ENCODE measurements at places on chromosomes 7 and 10.

GRCh38 chr10:124294811-124295770, 123.6 kb downstream of the OAT start:
- DNase-seq = no peak

DNA sequence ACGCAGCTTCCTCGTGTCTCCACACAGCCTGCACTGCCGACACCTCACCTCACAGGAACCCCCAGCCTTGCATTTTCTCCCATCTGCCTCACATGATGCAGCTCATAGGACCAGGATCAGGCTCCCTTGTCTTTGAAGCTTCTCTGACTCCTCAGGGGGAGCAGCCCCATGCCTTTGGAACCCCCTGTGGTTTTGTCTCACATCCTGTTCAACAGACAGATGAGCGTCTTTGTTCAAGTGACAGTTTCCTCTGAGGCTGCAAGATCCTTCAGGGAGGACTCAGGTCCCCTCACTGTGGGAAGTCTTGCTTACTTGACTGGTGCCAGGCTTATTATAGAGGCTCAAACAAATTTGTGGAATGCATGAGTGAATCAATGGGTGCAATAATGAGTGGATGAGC, 667.1 kb downstream of the INHBA start:
- DNase-seq = no peak

- peak; percentile 3 for DNase-seq
Observed at GRCh38 chr10:125868372-125868975, 12.6 kb downstream of the DHX32 start.

- DNase-seq = no peak
Observed at GRCh38 chr7:80785961-80786536, 132.8 kb downstream of the SEMA3C start.

GRCh38 chr10:73925539-73925938, 14.6 kb downstream of the PLAU start:
- DNase-seq = no peak

- no peak for DNase-seq
Observed at GRCh38 chr10:133163889-133164815, 4.1 kb downstream of the KNDC1 start.

GRCh38 chr10:55024713-55025112, 223.7 kb upstream of the PCDH15 start:
- no peak for DNase-seq

DNA sequence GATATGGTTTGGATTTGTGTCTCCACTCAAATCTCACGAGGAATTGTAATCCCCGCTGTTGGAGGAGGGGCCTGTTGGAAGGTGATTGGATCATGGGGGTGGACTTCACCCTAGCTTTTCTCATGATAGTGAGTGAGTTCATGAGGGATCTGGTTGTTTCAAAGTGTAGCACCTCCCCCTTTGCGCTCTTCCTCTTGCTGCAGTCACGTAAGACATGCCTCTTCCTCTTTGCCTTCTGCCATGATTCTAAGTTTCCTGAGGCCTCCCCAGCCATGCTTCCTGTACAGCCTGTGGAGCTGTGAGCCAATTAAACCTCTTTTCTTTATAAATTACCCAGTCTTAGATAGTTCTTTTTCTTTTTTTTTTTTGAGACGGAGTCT, 17.1 kb downstream of the CDNF start:
- DNase-seq = no peak

DNA sequence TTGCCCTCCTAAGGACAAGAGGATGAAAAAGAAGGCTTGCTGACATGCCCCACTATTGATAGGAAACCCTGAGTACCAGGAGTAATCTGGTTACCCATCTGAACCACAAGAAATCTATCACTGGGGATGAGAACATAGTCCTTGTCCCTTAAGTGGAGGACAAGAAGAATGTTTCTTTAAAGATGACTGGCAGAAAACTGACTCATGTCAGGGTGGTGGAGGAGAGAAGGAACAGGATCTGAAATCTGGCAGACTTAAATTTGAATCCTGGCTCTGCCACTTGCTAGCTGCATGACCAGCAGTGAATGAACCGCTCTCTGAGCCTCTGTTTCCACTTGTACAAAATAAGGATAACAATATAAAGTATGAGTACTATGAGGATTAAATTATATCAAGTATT, 38.9 kb upstream of the XPNPEP1 start:
- DNase-seq = no peak

GRCh38 chr7:93378131-93378760, 146.1 kb downstream of the VPS50 start:
- no peak for DNase-seq

DNA sequence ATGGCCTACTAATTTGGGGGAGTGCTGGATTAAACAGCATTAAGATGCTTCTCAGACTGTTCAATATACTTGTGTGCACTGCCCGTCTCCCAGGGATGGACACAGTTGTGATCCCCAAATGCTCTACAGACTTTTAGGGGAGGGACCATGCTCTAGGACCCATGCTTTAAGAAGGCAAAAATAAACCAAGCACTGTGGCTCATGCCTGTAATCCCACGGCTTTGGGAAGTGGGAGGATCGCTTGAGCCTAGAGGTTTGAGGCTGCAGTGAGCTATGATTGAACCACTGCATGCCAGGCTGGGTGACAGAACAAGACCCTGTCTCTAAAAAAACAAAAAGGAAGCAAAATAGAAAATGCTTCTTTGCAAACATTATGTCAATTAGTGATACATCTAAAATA, 102.6 kb downstream of the VOPP1 start:
- DNase-seq = no peak

DNA sequence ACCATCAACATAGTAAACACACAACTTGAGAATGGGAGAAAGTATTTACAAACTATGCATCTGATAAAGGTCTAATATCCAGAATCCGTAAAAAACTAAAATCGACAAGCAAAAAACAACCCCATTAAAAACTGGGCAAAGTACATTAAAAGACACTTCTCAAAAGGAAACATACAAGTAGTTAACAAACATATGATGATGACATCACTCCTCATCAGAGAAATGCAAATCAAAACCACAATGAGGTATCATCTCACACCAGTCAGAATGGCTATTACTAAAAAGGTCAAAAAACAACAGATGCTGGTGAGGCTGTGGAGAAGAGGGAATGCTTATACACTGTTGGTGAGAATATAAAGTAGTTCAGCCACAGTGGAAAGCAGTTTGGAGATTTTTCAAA, 125.1 kb downstream of the TFPI2 start:
- DNase-seq = no peak

DNA sequence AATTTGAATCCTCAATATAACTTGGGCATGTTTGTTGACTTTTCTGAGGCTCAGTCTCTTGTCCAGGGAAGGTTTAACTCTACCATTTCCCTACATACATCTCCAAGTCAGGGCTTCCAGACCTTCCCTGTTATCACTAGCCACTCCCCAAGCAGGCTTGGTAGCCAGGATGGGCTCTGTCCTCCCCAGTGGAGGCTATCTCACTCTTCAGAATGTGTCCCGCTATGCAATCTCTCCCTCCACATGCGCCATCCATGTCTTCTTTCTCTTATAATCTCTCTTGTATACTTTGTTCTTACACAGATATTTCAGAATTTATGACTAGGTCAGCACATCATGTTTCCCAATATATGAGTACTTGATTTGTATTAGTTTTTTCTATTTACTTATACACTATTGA, 310.4 kb downstream of the HGF start:
- no peak for DNase-seq

DNA sequence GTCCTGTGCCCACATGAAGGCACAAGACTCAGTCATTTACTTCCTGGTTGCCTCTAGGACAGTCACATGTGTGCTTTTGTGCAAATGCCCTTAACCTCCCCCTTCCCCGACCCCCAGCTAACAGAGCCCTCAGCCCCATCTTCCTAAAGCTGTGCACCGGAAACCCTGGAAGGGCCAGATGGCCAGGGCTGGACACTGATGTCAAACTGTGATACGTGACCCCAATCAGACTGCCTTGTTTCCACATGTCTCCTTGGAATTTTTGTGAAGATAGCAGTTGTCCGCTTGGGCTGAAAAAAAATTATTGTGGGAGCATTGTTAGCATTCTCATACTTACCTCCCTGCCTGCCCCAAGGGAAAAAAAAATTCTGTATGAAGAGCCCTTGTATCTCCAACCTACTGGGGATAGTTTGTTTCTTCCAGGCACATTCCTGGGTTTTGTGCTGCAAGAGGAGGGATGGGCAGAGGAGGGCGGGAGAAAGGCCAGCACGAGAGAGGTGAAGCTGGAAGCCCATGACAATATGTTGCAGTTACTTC, 17.0 kb upstream of the ADAM12 start:
- DNase-seq = no peak

- DNase-seq = no peak
Observed at GRCh38 chr10:119005362-119006043, 24.0 kb upstream of the NANOS1 start.

GRCh38 chr10:96688789-96689188, 31.5 kb downstream of the PIK3AP1 start:
- no peak for DNase-seq

GRCh38 chr10:48658243-48658974, 26.3 kb upstream of the WDFY4 start:
- no peak for DNase-seq

DNA sequence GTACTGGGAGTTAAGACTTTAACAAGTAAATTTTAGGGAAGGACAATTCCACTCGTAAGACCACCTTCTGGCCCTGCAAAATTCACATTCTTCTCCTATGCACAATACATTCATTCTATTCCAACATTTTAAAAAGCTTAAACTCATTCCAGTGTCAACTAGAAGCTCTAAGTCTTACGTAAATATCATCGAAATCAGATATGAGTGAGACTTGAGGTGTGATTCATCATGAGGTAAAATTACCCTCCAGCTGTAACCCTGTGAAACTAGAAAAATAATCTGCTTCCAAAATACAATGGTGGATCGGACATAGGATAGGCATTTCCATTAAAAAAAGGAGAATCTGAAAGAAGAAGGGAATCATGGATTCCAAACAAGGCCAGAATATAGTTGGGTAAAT, 370.3 kb downstream of the CDC14C start:
- no peak for DNase-seq

GRCh38 chr7:157773361-157773760, 436.6 kb downstream of the DNAJB6 start:
- no peak for DNase-seq

GRCh38 chr10:71368643-71369042, 28.1 kb upstream of the CDH23 start:
- DNase-seq = no peak
